ENCODE measurements at places on chromosomes 13 and 19.

DNA sequence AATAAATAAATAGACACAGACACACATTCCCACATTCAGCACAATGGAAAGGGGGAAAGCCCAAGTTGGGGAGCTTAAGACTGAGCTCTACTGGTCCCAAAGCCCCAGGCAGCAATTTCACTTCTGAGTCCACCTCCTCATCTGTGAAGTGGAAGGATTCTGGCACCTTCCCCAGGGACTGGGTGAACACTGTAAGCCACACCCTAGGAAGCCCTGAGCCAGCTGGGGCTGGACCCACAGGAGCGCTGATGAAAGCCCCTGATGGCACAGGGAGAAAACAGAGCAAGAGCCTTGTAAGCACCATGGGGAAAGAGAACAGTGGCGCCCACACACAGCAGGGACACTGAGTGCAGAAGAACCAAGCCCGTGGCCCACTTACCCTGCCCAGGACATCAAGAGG lies 37.8 kb downstream of the EPS15L1 start:
- DNase-seq = no peak

DNA sequence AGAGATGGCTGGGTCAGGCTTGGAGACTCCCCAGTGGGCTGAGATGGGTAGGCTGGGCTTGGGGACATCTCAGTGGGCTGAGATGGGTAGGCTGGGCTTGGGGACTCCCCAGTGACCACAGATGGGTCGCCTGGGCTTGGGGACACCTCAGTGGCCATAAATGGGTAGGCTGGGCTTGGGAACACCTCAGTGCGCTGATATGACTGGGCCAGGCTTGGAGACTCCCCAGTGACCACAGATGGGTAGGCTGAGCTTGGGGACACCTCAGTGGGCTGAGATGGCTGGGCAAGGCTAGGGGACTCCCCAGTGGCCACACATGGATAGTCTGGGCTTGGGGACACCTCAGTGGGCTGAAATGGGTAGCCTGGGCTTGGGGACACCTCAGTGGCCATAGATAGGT lies 12.8 kb downstream of the IQCN start:
- DNase-seq = no peak

DNA sequence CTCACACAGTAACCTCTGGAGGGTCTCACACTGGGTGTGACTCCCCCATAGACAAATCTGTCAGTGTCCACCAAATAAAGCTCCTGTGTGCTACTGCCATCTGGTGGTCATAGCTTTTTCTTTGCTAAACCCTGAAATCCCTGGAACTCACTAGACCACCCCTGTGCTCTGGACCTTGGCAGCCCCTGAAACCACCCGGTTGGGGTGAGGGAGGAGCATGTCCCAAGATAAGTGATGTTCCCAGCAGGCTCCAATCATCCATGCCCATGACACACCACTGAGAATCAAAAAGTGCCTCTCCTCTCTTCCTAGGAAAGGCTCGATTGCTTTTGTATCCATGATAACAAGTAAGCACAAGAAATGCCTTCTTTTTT lies 6.5 kb upstream of the HSD17B14 start:
- peak; percentile 38 for DNase-seq

DNA sequence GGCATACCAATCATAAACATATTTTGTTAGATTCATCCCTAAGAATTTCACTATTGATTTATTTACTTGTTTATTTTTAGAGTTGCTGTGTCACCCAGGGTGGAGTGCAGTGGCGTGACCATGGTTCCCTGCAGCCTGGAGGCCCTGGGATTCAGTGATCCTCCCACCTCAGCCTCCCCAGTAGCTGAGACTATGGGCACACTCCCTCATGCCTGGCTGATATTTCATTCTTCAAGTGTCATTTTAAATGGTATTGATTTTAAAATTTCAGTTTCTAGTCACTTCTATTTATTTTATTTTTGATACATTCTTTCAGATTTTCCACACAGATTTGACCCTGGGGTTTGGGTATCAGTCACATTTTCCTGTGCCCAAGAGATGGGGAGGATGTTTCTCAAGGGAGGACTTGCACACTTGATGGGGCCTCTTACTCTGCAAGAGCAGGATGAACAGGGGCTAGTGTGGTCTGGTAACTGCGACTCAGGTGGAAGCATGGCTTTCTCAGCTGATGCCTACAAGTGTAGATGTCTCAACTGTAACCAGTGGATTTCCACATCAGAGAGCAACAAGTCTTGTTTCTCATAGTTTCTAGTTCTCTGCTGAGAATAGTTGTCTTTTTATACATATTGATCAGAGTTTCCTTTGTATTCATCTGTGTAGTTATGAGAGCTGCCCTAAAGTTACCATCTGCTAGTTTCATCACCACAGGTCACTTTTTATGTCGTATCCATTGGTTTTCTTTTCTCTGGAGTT lies 40.2 kb downstream of the CCNE1 start:
- no peak for DNase-seq

GRCh38 chr13:44300895-44301638 lies 72.6 kb upstream of the SERP2 start:
- DNase-seq = peak; percentile 62

- DNase-seq = no peak
Observed at GRCh38 chr19:7676376-7676775, 514 bp upstream of the MCEMP1 start.

- DNase-seq = no peak
Observed at GRCh38 chr13:37401721-37402120, 196.8 kb downstream of the POSTN start.

DNA sequence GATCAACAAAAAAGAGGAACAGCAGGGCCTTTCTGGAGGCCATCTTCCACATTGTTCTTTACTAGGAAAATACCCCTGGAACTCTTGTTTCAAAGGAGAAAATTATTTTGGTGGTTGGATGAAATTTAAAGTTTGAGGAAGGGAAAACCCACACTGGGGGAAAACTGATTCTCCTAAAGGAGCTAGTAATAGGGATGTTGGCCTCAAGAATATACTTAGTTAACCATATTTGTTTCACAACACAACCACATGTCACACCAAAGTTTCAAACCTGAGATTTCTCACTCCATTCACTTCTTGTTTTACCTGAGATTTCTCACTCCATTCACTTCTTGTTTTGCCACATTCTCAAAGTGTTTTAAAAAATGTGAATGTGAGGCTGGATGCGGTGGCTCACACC lies 2.8 kb upstream of the EPSTI1 start:
- no peak for DNase-seq

GRCh38 chr13:31556376-31556775 lies 182.9 kb upstream of the RXFP2 start:
- peak; percentile 30 for DNase-seq

DNA sequence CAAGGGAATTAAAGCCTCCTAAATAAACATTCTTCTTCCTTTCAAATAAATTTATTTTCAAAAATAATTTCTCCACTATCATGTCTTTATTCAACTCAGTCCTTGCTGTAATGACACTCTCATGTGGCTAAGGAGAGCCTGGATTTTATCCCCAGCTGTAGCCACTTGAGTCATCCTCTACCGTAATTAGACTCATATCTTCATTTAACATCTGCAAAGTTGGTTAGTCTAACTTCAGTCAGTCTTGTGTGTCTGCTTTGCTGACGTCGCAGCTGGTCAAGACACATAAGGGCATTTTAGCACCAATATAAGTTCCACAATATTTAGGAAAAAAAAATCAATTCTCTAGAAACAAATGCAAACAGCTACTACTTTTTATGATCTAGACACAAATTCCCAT lies 776.4 kb upstream of the ATXN8OS start:
- no peak for DNase-seq

DNA sequence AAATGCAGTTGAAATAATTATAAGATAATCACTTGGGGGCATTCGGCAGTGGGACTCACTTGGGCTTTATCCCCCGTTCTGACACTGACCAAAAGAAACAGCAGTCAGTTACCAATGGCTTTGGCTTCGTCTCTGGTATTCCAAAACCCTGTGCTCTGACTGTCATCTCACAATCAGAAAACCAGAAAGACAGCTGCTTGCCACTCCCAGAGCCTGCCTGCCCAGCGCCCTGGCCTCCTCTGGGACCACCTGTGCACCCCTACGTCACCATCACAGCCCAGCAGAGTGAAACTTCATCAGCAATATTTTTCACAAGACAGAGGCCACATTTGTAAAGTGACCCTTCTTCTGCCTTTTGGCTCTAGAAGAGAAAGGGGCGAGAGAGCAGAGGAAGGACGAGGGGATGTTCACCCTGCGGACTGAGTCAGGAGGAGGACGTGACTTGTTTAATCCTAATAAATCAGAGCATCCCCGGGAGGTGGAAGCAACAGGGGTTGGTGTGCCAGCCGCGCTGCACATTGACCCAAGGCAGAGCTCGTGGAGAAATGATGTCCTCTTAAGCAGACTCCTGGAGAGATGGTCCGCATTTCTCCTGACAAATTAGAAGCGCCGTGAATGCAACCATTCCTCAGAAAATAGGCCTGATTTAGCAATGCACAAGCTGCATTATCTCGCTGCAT lies 397.8 kb upstream of the ZNF507 start:
- no peak for DNase-seq

DNA sequence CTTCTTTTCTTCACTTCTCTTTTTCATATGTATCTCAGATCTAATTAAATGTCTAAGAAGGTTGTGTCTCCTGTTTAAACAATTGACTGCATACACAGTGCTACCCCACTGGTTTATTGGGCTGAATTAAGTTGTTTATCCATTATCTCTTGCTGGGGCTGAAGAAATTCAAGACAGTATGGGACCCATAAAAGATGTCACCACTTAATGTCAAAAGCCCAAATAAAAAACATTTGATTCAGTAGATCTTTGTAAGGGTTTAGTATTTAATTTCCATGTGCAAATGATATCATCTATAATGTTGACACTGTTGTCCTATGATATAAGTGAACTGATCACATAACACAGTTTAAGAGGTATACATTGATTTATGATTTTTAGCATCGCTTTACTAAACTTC lies 1431.9 kb upstream of the PCDH20 start:
- DNase-seq = no peak

GRCh38 chr13:71712988-71713653 lies 153.9 kb downstream of the DACH1 start:
- DNase-seq = peak; percentile 3

DNA sequence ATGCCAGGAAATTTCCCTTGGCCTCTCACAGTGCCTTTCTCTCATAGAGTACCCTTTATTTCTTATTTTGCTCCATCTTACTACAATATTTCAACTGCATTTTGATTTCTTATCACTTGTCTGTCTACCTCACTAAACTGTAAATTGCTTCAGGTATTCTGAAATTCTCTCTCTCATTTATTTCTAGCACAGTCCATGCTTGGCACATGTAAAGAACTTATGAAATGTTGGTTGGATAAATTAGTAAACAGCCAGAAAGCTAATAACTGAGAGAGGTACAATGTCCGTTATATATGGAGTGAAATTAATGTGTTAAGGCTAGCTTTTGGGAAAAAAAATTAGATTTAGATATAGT lies 138.3 kb upstream of the RFC3 start:
- no peak for DNase-seq

- no peak for DNase-seq
Observed at GRCh38 chr13:41608839-41609177, 151.5 kb downstream of the RGCC start.

DNA sequence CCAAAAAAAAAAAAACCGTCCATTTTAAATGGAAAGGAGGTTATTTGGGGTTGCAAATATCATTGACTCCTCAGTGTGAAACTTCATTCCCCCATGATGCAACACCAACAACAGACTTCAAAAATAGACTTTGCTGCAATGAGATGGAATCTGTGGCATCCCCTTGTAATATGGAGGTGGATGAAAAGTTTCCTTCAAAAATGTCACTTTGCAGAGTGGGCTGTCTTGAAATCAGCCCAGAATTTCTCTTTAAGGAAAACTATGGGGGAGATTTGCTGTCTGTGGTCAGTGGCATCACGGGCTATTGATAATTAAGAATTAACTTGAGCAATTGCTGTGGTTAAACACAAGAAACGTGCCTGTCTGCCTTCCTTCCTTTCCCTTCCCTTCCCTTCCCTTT lies 1.5 kb downstream of the GPR18 start:
- no peak for DNase-seq

GRCh38 chr13:95697052-95697680 lies 20.2 kb downstream of the DNAJC3 start:
- DNase-seq = no peak

DNA sequence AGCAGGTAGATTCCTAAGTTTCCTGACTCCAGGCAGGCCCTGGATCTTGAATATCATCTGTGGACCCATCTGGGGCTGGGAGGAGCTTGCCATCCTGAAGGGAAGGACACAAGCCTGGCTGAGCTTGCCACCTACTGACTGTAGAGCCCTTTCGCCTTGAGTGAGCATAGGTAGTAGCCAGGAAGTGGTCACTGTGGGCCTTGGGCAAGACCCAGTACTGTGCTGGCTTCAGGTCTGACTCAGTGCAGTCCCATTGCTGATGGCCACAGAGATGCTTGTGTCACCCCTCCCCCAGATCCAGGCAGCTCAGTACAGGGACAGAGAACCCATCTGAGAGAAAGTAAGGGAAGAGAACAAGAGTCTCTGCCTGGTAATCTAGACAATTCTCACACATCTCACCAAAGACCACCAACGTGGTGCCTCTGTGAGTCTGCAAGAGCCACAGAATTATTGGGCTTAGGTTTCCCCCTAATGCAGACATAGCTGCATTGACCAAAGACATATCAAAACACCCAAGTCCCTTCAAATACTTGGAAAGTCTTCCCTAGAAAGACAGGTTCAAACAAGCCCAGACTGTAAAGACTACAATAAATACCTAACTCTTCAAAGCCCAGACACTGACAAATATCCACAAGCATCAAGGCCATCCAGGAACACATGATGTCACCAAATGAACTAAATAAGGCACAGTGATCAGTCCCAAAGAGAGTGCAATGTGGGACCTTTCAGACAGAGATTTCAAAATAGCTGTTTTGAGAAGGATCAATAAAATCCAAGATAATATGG lies 108.2 kb upstream of the WASF3 start:
- DNase-seq = no peak

DNA sequence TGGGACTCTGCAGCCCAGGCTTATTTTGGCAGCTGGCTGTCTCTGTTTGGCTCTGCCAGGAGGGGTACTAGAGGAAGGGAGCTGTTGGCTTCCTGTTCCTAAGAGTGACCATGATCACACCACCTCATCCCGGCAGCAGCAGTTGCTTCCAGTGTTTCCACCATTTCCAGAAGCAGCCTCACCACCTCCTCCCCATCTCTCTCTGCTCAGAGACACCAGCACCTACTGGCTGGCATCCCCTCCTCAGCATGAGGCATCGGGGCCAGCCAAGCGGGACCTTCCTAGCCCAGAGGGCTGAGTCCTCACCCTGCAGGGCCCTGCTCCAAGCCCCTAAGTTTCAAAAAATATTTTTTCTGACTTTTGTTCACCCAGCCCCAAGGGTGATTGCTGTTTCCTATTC lies 59.0 kb downstream of the NUFIP1 start:
- DNase-seq = no peak

DNA sequence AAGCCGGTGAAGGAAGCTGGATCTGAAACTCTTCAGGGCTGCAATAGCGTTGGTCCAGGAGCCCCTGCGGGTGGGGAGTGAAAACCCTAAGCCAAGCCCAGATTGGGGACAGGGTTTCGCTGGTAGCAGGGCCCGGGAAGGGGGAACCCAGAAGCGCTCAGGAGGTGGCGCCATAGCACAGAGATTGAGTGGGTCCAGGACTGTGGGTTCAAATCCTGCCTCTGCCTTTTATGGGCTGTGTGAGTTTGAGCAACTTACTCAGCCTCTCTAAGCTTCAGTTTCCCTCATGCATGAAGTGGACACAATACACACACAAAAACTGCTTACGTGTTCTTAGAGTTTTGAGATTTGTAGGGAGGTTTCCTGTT lies 8.3 kb upstream of the SYCN start:
- no peak for DNase-seq
